HEK293T (cell line): ENCODE measurements at places on chromosomes 5 and 9.

GRCh38 chr5:43113546-43113945, 7.2 kb upstream of the ZNF131 start:
- no peak for DNase-seq

GRCh38 chr5:109247986-109248385, 161.8 kb downstream of the PJA2 start:
- no peak for DNase-seq

- no peak for DNase-seq
Measured at GRCh38 chr9:78438211-78438610, 141.3 kb downstream of the PSAT1 start.

GRCh38 chr9:19512103-19512832, 103.5 kb downstream of the ACER2 start:
- DNase-seq: no peak

- no peak for DNase-seq
Measured at GRCh38 chr5:73282383-73282782, 109.4 kb downstream of the TMEM174 start.

DNA sequence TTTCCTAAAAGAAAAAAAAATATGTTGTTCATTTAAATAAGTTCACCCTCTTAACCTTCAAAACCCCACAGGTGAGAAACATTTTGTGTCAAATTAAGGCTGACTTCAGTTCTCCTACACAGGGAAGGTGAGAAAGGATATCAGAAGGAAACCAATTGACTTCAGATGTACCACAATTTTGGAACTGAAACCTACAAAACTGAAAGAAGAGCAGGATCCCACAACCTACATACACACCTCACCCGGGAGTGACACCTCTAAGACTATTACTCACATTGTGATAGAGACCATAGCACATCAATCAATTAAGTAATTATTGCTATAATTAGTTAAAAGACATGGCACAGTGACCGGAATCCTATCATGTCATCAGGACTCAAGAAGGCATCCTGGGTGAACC, 47.0 kb downstream of the RASEF start:
- no peak for DNase-seq

DNA sequence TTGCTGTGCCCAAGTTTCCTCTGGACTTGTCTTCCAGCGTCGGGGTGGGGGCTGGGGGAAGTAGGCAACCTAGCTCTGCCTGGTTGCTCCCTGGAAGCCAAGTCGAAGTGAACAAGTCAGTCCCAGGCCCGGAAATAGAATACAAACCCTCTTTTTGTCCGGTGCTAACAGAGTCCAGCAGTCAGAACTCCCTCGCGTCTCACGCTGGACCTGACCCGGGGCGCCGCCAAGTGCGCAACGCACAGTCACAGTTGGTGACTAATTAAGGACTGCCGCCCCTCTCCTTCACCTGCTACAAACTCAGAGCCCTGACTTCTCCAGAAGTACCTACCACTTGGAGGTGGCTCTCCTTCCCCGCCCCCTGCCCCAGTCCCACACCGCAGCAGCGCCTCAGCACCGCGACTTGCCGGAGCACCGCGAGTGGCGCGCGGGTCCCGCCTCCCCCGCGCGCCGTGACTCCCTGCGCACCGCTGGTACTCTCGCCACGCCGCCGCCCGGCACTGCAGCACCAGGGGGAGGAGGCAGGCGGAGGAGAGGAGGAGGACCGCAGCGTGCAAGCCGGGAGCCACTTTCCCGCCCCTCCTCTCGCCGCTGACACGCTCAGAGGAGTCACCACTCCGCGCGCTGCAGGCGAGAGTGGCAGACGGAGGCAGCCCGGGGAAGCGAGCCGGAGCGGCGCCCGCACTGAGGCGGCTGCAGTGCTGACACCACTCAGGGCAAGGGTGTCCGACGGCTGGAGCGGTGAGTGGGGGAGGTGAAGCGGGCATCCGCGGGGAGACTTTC, at the start of gene SV2C:
SV2C (plus strand) TSS at position 612 of the 783 bp plus-strand sequence. CDS start 48,368 bp downstream, outside the sequence.
- DNase-seq: peak; percentile 47

- no peak for DNase-seq
Measured at GRCh38 chr5:175246242-175246888, 197.6 kb downstream of the DRD1 start.
